Colonic mucosa (tissue), 4 donors: ENCODE measurements at places on chromosomes 4 and X. TPM values are rescaled to one million over a fixed set of nuclear protein-coding genes. Genes with fewer than 3 reads are reported as not detected.

DNA sequence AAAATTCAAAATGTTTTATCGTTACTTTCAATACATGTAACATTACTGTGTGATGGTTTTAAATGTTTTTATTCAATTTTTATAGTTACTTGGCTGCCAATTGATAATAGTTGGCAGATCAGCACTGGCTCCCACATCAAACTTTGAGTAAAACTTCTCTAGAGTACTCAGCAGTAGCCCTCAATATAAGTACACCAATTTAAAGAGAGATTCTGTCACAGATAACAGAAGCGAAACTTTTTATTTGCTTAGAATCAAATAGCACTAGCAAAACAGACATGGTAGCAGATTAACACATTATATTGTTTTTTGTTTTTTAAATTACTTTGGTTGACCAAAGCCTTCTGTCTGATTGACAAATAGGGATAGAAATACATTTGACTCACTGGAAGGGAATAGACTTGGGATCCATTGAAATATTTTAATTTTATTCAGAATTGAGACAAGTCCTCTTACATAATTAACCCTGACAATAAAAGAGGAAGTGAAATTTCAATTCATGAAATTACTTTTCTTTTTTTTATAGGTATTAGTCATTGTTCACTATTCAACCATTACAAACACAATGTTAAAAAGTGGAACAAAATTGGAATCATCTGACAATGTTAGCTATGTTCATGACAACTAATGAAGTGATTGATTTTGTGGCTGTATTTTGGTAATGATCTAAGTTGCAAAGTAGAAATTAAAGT is 554.9 kb downstream of the KLHL4 start:
- no peak for DNase-seq

- DNase-seq: no peak
Measured at GRCh38 chr4:101695176-101695575, 95.4 kb upstream of the BANK1 start.

DNA sequence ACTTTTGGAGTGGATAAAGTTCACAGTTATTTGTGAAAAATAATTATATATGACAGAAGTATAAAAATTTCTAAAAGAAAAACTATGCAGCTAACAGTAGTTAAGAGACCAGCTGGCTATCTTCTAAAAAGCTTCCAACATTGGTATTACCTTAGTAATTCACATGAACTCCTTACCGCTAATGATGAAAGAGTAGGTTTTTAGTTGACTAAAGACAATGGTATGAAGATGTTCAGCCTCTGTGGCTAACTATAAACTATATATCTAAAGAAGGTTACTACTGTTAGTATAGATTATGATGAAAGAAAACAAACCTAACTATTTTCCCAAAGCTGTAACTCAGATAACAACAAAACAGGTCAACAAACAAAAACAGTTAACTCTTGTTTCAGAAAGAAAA is 10.4 kb downstream of the CCNI start:
- DNase-seq: no peak

- DNase-seq: no peak
Measured at GRCh38 chrX:50447535-50447934, 23.1 kb downstream of the DGKK start.

SORCS2 gene
- total RNA-seq: 0.74 TPM
